ENCODE measurements at places on chromosomes 2 and 18.
A peak's percentile ranks its signal among the peaks of the same experiment; 100 is the strongest.

DNA sequence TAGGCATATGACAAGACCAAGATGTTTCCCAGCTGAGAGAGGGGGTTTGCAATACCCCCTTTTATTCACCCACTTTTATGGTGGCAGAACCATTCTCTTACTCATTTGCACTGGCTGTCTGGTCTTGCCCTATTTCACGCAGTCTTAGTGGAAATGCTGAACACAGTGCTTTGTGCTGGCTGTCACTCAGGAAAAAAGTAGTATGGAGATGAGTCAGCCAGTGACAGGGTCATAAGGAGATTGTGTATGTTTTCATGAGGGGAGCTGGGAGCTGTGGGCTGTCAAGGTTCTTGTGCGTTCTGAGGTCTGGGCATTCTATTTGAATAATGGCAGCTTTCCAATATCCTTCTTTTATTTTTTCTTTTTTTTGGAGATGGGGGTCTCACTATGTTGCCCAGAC, 10.9 kb upstream of the CNRIP1 start:
- no peak for DNase-seq

DNA sequence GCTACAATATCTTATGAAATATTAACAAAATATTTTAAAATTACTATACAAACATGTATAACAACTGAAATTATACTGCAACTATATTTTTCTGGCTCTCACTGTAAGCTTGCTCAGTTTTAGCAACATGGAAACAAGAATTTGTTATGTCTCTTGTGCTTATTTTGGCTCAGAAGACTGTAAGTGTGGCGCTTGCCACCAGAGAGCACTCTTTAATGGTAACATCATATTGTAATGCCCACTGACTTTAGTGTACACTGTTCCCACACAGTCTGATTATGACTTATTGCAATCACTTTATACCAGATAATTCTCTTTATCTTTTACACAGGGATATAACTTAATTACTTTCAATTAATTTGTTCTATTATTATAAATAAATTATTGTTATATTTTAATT, 1500.6 kb upstream of the TMEFF2 start:
- peak; percentile 31 for DNase-seq

- DNase-seq = no peak
These were observed 52.8 kb downstream of the SLC35F5 start for GRCh38 chr2:113703386-113704299.

DNA sequence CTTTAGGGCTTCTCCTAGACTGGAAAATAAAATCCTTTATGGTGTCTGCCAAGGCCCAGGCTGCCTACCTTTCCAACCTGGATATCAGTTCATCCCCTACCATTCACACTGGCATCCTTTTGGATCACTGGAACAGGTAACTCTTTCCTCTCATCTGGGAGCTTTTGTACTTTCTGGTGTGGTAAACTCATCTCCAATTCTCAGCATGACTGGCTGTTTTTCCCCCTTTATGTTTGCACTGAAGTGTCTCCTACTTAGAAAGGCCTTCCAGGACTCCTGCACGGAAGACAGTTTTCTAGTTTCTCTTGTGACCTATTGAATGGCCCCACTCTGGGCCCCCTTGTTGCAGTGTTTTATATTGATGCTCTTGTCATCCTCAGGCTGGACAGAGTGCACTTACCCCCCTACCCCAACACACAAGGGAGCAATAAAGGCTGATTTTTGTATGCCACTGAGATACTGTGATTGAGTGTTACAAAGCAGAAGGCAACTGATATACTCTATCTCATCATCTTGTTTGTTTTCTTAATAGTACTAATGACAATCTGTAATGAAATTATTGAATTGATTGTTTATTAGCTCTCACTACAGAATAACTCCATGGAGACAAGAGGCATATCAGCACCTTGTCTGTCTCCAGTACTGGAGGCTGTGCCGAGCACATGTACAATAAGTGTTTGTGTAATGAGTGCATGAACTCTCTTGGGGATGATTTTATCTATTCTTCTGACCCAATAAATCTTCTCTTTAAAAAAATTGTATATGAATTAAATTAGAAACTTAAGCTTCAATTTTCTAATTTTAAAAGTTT, 129.9 kb downstream of the PIEZO2 start:
- DNase-seq = no peak

GRCh38 chr2:233993461-233993860, 57.0 kb upstream of the SPP2 start:
- no peak for DNase-seq

DNA sequence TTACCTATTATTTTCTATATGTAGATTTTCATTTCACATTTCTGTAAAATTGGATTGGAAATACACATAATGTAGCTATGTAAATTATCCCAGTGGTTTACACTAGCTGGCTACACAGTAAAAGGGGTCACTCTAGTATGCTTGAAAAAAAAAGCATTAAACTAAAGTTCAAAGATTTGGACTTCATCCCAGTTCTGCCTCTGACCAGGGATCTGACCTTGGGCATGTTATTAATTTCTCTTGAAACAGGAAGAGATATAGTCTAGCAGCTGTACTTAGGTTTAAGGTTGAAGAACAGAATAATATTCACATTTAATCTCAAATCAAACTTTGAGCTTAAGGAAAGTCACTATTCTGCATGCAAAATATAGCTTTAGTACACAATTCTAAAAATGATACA, 64.5 kb upstream of the RPE start:
- no peak for DNase-seq

DNA sequence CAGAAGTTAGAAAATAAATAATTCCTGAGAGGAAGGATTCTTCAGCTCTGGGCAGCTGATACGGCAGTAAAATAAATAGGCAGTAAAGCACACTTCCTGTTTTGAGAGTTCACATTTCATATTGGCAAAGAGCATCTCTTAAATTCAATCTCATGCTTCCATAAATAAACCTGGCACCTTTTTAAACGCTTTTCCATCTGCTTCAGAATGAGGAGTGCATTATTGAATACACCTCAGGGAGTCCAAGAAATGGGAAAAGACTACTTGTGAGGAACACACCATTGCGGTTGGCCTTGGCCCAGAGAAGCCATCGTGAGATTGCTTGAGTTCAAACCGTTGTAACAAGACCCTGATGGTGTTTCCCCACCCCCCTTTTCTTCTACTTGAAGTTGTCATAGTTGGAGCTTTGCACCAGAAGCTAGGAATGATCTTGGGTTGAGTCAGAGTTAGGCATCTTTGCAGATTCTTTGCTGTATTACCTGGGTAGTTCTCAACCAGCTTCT, 123.9 kb downstream of the RDH14 start:
- DNase-seq = no peak

GRCh38 chr2:223945755-223946154, 620 bp upstream of the WDFY1 start:
- DNase-seq = no peak

DNA sequence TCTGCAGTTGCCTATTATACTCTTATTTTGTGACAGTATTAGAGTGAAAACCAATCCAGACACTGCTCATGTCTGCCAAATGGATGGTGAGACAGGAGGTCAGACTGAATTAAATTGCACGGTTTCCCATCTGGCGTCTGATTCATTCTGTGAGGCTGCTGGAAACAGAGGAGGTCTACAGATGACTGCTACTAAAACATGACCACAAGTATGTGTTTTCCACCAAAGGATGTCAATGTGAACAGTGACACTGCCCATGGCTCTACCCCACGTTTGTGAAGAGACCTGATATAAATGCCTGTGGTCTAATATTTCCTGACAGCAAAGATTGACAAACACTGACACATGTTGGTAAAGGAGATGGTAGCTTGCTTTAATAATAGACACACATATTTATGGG, 104.3 kb upstream of the ST6GAL2 start:
- peak; percentile 88 for DNase-seq

DNA sequence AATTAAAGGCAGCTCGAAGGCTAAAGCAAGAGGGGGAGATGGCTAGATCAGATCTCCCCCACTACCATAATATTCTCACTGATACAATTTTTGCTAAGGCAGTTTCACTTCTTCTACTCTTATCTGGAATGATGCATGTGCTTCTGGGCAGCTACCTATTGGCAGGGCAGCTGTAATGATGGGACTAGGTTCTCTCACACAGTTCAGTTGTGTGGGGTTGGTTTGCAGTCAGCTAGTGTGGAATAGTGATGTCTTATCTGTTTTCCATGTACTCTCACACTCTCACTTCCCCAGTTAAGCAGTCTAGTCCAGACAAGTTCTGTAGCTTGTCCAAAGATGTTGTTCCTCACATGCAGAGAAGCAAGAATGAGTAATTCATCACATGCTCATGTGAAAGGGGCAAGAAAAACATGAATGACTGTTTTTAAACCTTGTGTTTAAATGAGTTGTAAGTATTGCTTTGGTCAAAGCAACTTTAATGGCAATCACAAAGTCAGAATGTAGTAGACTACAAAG, 836.1 kb downstream of the CBLN2 start:
- DNase-seq = no peak

DNA sequence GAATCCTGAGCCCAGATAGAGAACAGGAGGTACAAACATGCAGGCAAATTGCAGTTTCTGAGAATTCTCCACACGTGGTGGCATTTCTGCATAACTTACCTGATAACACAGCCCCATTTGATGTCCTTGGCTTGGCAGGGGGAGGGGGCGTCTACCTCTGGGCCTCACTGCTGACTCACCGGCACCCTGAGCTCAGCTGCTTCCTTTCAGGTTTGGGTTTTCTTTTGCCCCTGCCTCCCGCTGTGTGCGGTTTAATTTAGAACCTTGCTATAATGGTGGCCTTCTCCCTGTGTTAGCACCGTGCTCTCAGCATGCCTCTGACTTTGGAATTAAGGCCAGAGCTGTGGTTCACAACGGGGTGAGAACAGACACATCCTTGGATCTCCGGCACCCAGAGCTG, 4.4 kb downstream of the CTIF start:
- no peak for DNase-seq

- no peak for DNase-seq
These were observed 161.1 kb downstream of the GFPT1 start for GRCh38 chr2:69225933-69226332.

GRCh38 chr2:63903003-63903402, 61.3 kb downstream of the UGP2 start:
- DNase-seq = no peak

DNA sequence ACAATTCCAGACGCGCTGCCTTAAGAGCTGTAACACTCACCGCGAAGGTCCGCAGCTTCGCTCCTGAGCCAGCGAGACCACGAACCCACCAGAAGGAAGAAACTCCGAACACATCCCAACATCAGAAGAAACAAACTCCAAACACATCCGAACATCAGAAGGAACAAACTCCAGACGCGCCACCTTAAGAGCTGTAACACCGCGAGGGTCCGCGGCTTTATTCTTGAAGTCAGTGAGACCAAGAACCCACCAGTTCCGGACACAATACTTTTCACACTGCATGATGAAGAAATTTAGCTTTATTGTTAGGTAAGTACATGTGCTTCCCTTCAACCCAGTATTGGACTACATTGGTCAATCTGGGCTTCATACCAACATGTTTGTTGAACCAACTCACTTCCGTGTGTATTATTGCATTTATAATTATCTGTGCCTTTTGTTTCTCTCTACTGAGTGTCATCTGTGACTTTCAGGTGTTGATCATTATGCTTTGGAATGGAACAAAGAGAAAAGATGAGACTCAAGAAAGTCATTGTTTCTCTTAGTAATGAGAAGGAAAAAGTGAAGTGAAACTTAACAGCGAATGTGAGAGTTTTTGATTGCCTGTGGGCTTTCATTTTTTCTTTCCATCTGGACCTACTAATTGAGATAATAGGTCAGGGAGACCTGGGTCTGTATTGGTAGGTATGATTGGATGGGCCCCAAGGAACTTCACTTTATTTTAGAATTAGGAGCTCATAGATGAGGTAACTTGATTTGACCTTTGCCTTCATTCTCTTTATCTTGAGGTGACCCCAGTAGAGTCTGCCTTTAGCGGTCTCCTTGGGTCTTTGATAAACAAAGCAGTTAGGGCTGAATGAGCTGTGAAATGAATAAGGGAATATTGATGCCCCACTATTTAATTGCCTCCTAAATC, 76.1 kb upstream of the CAVIN2 start:
- DNase-seq = no peak

DNA sequence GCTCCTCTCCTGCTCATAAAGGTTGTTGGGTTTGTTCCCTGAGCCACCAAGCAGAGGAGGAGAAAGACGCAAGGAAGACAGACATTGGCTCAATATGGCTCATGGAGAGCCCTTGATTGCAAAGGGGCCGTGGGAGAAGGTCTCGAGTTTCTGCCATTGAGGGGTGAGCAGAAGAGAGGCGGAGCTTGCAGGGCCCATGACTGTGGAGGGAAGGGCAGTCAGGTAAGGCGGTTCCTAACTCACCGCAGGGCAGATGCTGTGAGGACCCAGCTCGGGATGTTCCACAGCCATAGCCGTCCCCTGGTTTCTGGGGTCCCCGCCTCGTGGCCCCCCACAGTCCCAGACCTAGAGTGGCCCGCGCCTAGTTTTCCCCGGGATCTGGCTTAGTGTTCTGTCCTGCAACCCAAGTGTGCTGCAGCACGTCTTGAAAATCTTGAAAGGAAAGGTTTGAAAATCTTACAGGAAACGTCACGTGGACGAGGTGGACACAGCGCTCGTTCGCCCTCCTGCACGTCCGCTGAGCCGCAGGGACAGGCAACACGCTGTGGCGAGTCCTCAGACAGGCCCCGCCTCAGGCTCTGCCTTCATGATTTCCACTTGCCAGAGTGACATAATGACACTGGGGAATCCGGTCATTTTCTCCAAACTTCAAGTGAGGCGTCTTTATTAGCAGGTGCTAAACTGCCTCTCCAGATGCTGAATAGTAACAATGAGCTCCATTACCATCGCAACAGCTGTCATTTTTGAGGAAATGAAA, 105.5 kb upstream of the HDAC4 start:
- no peak for DNase-seq

DNA sequence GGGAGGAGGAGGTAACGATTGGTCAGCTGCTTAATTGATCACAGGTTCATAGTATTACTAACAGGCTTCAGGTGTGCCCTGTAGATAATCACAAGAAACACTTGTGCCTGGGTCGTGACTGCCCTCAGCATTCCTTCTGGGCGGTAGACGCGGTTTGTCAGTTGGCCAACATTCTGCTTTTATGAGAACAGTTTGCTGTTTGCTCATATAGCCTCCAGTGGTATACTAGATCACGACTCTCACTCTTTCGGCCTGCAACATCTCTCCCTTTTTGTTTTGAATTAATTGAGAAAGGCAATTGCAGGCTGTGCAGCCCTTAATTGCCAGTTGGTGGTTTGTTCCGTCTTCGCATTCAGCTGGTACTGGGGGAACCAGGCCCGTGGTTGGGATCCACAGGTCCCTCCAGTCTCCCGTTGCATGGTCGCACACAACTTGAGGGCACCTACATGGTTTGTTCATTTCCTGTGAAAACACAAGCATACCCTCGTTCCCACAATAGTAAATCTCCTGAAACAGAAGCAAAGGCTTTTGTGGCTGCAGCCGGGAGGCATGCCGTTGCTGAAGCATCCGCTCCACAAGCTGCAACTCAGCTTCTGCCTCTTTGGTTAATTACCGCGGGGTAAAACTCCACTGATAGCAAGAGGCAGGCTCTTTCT, 30.3 kb upstream of the GPR17 start:
- DNase-seq = no peak

GRCh38 chr2:108219688-108220087, 20.1 kb upstream of the SULT1C3 start:
- no peak for DNase-seq

DNA sequence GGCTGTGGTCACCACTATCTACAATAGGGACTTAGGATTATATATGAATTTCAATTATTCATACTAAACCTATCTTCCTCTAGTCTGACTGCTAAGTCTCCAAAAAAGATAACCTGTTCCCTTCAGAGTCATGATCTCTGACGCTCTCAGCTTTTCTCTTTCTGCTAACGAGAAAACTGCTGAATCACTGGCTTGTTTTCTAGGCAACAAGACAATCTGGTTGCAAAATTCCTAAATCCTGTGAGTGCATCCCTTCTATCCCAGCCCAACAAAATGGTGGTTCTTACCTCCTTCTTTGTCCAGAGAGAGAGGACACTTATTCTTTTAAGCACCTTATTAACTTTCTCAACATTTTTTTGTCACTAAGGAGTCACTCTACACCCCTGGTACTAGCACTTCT, 312.3 kb upstream of the PKDCC start:
- DNase-seq = no peak

Measured in NCI-H1694 (cell line).